CD4-positive, alpha-beta T cell treated with Interleukin-17A for 4 hours (primary cell): ENCODE measurements at places on chromosomes 2 and 18.

GRCh38 chr2:131557558-131558321 is 30.1 kb downstream of the CCDC74A start:
- no peak for DNase-seq

- no peak for DNase-seq
Measured at GRCh38 chr2:219902891-219903552, 275.6 kb downstream of the SLC4A3 start.

DNA sequence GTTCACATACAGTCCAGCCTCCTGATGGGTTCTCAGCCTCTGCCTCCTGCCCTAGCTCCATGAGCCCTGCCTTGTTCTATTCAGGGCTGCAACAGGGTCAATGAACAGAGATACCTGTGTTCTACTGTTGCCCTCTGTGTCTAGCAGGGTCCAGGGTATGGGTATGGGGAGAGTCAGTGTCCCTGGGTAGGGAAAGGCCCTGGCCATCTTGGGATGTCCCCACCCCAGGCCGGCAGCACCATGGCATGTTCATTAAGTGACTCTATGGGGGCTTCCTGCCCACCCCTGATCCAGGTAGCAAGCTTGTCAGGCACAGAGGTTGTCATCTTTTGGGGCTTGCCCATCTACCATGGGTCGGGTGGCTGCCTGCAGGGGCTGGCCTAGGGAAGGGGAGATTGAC is 13.5 kb downstream of the PDE11A start:
- no peak for DNase-seq

DNA sequence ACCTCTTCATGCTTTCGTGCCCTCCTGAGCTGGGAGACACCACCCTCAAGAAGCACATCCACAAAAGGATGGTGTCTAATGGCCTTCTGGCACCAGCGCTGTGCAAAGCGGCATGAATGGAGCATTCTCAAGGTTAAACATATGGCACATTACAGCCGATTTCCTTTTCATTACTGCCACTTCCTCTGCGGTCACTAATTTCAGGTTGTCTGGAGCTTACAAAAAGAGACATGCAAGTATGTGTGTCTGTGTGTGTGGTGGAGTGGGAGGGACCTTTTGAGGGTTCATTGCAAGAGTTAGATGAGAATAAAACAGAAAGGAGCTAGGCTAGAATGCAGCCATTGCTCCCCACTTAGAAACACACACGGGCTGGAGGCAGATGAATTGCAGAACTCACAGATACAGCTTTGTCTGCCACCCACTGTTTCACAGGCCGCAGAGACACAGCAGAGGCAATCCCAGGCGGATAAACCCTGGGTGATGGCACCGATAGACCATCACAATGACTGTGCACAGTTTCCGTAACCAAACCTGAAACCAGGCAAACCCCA is 76.0 kb downstream of the TGIF1 start:
- peak; percentile 17 for DNase-seq

DNA sequence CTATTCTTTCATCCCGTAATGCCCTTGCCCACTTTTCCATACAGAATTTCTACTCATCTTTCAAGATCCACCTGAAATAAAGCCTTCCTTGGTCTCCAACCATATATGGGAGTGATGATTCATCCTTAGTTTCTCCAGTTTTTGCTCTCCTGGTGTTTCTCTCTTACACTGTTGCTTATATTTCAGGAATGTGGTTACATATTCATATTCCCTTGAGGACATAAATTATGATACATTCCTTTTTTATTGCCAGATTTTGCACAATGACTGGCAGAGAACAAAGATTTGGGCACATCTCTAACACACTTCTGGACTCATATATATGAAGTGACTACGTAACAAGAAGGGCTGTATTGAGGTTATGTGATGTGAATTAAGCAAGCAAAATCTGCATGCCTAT is 1573.4 kb upstream of the NXPH2 start:
- no peak for DNase-seq

DNA sequence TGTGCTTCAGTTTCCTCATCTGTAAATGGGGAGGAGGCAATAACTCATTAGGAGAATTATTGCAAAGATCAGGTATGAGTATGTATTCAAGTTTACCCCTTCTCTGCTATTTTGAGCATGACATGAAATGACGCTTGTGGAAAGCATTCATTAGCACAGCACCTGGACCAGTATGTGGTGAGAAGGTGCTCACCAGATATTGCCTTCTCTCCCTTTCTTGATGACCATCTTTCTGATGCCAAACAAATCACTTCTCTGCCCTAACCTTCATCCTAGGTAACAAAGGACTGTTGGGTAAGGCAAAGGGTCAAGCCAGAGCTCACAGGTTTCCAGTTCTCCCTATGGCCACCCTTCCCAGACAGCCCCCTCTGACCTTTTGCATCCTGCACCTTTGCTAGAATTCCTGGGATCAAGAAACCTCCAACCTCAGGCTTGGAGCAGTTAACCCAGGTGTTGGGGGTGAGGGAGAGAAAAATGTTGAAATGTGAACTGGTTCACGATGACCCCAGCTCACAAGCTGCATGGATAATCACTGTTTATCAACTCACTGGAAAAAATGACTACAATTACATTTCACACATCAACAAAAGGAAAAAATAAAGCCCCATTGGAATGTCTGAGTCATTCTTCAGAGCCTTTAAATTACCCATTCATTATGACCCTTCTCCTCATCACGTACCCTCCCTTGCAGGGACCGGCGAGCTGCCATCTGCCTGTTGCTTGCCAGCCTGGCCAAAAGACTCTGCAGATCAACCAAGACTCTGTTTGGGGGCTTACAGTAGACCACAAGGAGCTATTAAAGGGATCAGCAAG is 41.6 kb downstream of the LBH start:
- no peak for DNase-seq

GRCh38 chr2:238876232-238876630 is 28.3 kb downstream of the TWIST2 start:
- no peak for DNase-seq

DNA sequence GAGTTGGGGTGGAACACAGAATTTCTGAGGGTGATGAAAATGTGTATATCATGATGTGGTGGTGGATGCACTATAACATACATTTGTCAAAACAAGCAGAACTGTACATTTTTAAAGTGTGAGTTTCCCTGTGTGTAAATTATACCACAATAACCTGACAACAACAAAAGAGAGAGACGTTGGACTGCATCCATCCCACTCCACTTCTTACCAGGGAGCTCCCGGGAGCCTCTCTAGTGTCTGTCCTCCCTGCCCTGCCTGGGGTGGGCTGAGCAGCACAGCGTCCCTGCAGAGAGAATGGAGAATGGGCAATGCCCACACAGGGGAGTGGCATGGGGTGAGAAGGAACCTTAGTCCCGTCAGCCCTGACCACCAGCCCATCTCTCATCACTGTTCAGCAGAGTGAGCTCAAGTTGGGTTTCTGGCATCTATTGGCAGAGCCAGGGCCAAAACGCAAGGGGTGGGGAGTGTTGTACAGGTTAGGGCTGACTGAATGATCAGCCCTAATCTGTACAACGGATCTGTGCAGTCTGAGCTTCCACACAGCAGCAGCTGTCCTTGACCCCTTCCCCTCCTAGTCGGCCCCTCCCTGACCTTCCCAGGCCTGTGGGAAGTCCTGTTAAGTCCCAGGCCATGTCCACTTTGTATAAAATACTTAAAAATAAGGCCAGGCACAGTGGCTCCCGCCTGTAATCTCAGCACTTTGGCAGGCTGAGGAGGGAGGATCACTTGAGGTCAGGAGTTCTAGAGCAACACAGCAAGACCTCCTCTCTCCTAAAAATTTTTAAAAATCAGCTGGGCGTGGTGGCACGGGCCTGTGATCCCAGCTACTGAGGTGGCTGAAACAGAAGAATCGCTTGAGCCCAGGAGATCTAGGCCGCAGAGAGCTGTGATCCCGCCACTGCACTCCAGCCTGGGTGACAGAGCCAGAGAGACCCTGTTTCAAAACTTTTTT is 3.3 kb upstream of the PROC start:
- DNase-seq: no peak

DNA sequence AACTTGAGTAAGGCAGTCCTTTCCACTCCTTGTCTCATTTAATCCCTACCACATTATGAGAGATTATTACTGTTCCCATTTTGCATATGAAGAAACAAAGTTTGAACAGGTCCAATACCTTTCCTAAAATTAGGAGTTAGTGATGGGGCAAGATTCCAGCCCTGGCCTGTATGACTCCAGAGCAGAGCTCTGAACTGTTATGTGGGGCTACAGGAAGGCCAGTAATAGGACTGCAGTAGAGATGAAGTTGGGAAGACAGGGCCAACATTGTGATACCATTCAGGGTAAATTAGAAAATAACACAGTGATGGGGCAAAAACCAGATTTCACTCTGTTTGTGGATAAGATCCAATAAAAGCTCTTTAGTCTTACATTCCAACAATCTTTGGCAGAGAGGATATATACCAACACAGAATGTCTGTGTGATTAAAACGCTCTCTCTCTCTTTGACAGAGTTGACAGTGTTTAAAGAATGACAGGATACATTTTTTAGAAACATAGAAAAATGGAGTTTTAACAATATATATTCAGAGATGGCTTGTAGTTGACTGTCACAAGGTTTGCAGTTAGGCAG is 22.7 kb downstream of the KATNAL2 start:
- DNase-seq: no peak
